ENCODE measurements at places on chromosomes 16 and 17.

DNA sequence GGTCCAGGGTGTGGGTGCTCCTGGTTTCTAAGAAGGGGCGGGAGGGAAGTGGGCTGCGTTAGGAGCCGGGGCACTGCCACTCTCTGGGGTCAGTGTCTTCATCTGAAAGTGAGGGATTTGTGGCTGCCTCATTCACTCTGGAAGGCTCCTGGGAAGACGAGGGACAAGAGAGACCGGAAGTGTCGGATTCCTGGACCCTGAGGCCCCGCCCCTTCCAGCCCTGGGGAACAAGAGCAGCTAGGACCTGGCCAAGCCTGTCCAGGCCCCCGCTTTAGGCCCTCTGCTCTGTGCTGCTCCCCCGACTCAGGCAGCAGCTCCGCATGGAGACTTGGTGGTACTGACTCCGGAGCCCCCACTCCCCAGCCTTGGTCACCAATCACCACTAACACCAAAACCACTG is 6.5 kb downstream of the LGALS3BP start:
- DNase-seq, result no peak

GRCh38 chr17:40139566-40140058 is 725 bp upstream of the CASC3 start:
- no peak for DNase-seq

DNA sequence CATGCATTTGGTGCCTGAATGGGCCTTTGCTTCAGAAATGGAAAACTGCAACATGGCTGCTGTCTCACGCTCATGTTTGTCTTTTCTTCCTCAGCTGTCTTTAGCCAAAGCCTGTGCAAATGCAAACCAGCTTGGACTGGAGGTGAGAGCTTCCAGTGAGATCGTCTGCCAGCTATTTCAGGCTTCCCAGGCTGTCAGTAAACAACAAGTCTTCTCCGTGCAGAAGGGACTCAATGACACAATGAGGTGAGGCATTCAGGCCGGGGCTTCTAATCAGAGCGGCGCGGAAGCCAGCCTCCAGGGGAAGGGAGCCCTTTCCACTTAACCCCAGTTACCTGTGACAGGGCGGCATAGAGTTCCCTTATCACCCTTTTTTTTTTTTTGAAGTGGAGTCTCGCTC is 14.3 kb downstream of the CCNF start:
- DNase-seq, result no peak

DNA sequence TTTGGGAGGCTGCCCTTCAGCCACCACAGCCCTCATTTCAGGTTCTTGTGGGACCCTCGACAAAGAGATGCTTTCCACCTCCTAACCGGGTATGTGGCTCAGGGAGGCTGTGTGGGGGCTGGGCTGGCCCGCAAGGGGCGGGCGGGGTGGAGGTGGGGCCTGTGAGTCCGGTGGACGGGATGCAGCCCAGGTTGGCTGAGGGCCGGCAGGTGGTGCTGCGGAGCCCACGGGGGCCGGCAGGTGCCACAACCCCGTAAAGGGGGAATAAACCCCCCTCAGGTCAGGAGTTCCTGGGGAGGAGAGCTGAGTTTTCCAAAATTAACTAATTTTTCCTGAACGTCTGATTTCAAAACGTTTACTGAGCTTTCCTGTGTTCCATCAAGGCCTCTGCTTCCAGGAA is 4.9 kb upstream of the CIAO3 start:
- no peak for DNase-seq

DNA sequence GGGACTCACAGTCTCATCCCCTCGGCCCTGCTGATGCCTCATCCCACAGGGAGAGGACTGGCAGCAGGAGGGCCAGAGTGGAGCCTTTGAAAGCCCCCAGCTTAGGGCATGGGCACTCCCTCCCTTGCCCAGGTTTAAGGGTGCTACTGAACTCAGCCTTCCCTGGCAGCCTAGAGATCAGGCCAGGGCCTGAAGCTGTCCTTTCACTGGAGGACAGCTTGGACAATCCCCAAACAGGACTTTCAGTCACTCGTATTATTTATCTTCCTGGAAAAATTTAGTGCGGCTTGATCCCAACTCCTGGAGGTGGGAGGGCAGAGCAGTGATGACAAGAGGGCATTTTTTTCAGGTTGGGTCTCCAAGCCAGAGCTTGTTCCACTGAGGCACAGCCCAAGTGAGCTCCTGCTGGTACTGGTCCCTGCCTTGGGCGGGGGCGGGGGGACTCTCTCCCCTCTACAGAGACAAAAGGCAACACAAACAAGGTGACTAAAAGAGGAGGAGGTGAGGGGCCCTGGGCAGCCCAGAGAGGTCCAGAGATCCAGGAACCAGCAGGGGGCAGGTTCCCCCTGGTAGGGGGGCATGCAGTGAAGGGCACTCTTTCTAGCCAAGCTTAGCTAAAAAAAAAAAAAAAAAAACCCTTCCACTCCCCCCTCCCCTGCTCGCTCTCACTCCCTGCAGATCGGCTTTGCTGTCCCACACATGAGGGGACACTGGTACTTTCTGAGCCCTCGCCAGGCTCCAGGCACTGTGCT is 1.7 kb downstream of the ZNF385C start:
- no peak for DNase-seq

GRCh38 chr17:16919663-16920627 is 52.0 kb downstream of the TNFRSF13B start:
- DNase-seq, result no peak

DNA sequence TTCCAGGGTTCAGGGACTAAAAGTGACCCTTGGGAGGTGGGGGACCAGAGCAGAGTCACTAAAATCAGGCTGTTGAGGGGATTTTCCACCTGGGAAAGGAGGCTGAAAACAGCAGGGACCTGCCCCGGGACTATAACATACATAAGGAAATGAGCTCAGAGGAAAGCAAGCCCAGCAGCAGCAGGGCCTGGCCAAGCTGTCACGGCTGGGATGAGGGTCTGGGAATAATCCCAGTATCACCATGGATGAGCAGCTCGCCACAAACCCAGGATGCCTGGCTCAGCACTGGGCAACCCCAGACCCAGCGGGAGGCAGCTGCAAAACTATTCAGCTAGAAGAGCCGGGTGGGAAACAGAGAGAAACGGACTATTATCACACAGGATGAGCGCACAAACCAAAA is 72.4 kb downstream of the RPH3AL start:
- DNase-seq, result no peak

- DNase-seq, result no peak
These were observed 40.1 kb downstream of the NDEL1 start for GRCh38 chr17:8475781-8476180.

DNA sequence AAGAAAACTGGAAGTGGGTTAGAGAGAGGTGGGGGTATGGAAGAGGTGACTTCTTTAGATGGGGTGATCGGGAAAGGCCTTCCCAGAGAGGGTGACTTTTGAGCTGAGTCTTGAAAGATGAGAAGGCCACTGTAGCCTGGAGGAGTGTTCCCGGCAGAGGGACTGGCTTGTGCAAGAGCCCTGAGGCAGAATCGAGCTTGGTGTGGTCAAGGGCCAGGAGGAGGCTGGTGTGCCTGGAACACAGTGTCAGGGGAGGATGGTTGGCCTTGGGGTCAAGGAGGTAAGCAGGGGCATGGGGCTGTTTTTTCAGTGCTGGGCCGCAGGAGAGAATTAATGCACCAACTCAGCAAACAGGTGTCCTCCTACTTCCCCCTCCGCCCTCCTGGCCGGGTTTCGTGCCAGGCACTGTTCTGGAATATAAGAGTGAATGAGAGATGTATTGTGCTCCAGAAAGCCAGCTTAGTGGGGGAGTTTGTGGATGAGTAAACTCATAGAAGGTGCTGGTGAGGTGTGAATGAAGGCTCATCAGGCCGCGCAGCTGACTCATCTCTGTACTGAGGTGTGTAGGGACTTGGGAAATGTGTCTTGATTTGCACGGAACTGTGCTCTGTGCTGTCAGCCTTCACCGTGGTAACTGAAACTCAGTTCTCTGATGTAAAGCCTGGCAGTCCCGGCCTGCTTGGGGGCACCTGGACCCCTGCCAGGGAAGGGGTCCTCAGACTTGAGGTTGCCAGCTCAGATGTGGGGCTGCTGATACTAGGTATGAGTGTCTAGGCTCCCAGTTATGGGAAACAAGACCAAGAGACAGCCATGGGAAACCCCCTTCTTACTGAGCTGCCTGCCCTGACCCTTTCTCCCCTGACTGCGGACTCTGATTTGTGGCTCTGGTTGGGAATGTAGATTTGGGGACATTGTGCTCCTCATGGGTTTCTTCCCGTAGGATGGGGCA is 15.3 kb downstream of the KSR1 start:
- DNase-seq, result no peak

DNA sequence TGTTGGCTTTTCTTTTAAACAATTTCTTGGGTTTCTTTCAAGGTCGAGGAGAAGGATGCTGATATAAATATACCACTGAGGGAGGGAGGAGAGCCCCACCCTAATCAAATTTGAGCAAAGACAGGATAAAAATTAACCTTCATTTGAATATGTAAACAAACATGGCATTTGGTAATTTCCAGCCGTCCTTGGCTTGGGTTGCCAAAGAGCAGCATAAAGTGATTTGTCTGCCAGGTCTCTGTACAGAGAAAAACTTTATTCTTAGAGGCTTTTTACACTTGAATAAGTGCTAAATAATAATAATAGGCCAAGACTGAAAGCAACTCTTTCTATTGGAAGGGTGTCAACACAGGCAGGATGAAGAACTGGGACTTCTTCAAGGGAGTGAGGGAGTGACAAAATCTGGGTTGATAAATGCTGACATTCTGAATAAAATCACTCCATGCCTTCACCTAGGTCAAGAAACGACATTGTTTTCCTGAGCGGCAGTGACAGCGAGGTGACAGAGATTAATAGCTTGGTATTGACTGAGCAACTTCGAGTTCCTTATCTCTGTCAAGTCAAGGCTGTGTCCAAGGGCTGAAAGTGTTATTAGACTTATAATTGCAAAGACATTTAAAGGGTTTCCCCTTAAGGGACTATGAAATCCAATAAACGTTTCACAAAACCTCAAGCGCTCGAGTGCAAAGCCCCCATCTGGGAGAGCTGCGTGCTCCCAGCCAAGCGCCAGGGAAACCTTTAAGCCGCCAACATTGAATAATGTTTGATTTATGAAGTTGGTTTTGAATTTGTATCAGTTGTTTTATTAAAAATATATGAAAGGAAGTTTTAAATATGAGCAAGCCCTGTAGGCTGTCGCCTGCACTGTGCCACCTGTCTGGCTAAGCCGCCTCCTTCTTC is 269.5 kb upstream of the N4BP1 start:
- DNase-seq, result no peak

DNA sequence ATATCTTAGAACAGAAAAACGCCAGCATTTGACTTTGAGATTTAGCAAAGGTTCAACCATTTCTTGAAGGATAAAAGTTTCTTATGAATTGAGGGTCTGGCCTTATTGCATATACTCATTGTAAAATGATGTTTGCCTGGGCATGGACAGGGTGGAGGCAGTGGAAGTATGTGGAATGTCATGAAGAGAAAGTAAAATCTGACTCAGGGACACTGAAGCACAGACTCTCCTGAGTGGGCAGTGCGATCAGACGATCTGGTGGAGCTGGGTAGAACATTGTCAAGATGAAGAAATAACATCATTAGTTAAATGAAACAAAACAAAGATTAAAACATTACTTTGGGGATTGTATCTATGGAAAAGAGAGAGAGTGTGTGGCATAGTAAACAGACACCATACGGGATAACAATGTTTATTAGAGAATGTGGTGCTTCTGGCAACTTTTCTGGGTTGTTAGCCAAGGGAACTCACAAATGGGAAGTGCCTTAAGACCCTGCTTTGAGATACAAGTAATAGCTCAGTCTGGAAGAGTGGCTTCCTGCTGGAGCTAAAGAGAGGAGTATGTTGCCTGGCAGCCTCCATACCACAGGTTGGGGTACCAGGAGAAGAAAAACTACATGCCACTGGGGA is 4.4 kb downstream of the MAP3K3 start:
- DNase-seq, result no peak

- DNase-seq, result no peak
These were observed 226.5 kb downstream of the PMP22 start for GRCh38 chr17:15038656-15039055.

DNA sequence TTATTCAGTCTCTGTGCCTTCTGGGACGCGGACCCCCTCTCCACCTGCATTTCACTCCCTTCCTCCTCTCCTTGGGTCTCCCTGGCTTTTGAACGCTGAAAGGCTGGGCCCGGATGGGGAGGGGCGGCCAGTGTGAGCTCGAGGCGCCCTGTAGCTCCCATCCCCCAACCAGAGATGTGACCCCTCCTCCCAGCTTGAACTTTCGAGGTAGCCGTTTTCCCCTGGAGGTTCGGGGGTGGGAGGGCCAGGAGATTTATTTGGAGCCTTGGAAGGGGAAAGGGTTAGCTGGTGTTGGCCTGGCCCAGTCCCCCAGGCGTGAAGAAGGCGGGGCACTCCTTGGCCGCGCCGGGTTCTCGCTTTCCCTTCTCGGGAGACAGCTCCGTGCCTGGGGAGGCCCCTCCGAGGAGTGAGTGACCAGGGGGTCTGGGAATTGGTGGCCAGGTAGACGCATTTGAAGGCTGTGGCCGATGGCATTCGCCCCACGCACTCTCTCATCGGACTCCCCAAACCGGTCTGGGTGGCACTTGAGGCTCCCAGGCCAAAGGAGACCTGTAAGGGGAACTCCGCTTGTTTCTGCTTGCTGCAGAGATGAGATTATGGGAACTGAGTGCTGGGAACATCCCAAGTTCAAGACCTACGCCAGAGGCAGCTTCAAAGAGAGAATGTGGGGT is 942 bp downstream of the LDAF1 start:
- no peak for DNase-seq

GRCh38 chr16:48623304-48624016 is 13.5 kb upstream of the N4BP1 start:
- no peak for DNase-seq

DNA sequence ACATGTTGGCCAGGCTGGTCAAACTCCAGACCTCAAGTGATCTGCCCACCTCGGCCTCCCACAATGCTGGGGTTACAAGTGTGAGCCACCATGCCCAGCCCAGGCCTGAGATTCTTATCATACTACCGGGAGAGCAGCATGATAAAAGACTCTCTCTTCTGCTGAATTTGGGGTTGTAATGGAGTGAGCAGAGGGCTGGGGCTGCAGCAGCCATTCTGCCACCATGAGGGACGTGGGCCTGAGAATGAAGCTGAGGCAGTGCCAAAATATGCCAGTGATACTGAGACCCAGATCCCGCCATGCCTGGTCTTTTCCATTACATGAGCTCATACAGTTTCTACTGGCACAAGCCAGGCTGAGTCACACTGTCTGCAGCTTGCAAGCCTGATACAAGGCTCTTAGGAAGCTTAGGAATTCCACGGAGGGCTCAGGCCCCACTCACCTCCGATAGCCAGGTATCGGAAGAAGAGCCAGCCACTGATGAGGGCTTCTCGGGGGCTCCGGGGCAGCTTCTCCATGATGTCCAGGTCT is 19.6 kb upstream of the P2RX1 start:
- DNase-seq, result no peak

- no peak for DNase-seq
These were observed 78.9 kb downstream of the CMIP start for GRCh38 chr16:81523387-81524115.

DNA sequence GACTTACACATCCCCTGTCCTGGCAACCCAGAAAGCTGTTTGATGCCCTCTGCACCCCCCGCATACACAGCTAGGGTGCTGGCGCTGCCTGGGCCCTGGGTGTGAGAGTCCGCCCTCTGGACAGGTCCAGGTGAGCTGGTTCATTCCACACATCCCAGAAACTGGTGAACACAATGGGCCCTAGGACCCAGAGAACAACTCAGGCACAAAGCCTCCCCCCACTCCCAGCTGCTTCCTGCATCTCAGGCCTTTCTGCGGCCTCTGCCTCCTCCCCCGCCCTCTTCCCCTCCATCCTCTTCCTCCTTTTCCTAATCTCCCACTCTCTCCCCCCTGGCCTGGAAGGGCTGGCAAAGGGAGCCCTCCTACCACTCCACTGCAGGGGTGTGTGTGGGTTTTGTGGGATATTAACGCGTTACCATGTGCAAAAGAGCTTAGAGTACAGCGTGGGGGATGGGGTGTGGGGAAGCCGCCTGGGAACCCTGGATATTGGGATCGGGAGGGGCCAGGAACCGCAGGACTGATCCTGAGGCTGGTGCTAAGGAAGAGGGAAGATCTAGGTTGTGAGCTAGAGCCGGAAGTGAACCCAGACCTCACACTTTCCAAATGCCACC is 1.6 kb upstream of the PPP1R9B start:
- peak; percentile 81 for DNase-seq
